ENCODE measurements at places on chromosomes 6 and 20.

- DNase-seq: no peak
Measured at GRCh38 chr6:125174626-125175025, 21.1 kb downstream of the TPD52L1 start.

- no peak for DNase-seq
Measured at GRCh38 chr6:141981190-141981589, 151.5 kb upstream of the GJE1 start.

- DNase-seq: peak; percentile 41
Measured at GRCh38 chr20:19784511-19785172, 26.6 kb downstream of the RIN2 start.

GRCh38 chr6:160858886-160859285, 132.7 kb upstream of the MAP3K4 start:
- peak; percentile 40 for DNase-seq

GRCh38 chr20:46406986-46407670, 713 bp upstream of the ELMO2 start:
- peak; percentile 54 for DNase-seq
